ENCODE measurements at places on chromosomes 11 and 22.
A peak's percentile ranks its signal among the peaks of the same experiment; 100 is the strongest.

GRCh38 chr11:131471976-131472375, 101.6 kb downstream of the NTM start:
- DNase-seq: no peak

- no peak for DNase-seq
Observed at GRCh38 chr22:50739894-50740293, 1.9 kb downstream of the ACR start.

GRCh38 chr11:122691549-122692150, 36.1 kb downstream of the UBASH3B start:
- DNase-seq: no peak

- no peak for DNase-seq
Observed at GRCh38 chr11:73866095-73866579, 10.5 kb downstream of the COA4 start.

GRCh38 chr11:18132341-18132740, at the start of gene MRGPRX3:
Gene MRGPRX3, plus strand, starts transcription at chr11:18132571. Its CDS starts 4,632 bp downstream, at chr11:18137203.
- no peak for DNase-seq

- DNase-seq: no peak
Observed at GRCh38 chr11:1597331-1597993, 632 bp downstream of the KRTAP5-2 start.

- DNase-seq: peak; percentile 75
Observed at GRCh38 chr11:57482782-57483561, 22.6 kb downstream of the RTN4RL2 start.

DNA sequence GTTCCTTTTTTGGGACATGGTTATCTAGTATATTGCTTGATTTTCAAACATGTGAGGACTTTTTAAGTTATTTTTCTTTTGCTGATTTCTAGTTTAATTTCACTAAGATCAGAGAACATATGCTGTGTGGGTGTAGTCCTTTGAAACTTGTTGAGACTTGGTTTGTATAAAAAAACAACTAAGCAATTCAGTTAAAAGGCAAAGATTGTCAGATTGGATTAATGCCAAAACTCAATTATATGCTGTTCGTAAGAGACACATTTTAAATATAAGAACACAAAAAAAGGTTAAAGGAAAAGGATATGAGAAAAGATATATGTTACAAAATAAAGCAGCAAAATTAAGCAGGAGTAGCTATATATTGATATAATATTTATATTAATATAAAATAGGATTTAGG, 17.8 kb upstream of the RRM1 start:
- no peak for DNase-seq

DNA sequence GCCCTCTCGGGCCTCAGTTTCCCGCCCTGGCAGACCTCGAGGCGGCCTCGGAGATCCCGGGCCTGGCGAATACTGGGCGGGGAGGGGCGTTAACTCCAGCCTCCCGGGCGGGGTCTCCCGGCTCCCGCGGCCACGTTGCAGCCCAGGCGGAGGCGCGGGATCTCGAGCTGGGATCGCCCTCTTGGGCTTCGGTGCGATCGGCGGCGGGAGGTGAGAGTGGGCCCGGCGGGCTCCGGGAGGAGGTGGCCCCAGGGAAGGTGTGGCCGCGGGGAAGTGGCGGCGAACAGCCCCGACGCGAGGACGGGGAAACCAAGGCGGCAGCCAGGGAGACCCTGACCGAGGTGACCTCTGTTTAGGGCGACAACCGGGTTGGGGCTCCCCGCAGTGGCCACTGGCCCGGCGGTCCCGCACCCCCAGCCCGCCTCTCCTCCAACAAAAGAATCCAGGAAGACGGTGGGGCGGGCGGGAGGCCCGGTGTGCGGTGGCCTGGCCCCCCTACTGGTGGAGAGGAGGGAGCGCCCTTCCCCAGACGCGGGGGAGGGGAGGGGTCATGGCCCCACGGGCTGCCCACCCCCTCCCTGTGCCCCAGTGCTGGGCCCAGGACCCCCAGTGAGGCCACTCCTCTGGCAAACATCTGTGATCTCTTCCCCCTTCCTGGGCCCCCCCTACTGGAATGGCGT, at the start of gene PHETA2:
TSS of gene PHETA2 (plus strand) at position 117 of the 680 bp plus-strand sequence. CDS start 3,046 bp downstream, outside the sequence.
- DNase-seq: peak; percentile 32

- DNase-seq: no peak
Observed at GRCh38 chr22:47165338-47166032, 403.0 kb downstream of the TBC1D22A start.

DNA sequence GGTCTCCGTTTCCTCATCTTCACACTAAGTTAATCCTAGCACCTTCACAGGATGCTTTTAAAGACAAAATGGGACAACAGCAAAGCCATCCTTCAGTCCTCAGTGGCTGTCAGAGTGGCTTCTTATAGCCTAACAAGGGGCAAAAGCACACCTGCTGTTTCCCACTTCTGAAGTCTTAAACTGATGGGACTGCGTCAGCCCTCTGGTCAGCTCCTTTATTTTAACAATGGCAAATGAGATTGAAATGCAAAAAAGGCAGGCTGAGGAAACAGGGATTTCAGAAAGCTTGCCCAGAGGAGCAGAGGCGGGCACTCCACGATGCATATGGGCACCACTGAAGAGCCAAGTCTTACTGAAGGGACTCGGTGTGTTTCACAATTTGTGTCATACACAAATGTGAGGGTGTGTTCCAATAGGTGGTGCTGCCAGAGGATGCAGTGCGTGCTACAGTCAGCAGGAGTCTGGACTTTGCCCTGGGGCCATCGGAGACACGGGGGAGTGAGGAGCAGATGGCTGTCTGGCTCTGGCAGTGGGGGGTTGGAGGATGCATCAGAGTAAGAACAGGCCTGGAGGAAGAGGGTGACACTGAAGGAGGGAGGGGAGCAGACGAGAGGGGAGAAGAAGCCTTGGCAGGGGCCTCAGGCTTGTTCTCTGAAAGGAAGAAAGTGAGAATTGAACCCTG, 47.3 kb downstream of the TENM4 start:
- no peak for DNase-seq

- no peak for DNase-seq
Observed at GRCh38 chr11:130548491-130548833, 100.0 kb downstream of the ADAMTS15 start.

DNA sequence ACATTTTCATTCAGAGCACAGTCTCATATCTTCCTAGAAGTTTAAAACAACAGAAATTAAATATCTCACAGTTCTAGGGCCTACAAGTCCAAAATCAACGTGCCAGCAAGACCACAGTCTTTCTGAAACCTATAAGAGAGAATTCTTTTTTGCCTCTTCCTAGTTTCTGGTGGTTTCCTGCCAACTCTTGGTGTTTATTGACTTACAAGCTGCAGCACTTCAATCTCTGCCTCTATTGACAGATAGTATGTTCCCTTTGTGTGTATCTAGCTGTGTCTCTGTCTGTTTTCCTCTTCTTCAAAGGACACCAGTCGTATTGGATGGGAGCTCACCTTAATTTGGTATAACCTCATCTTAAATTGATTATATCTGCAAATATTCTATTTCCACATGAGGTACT, 347.5 kb downstream of the DCDC1 start:
- no peak for DNase-seq

DNA sequence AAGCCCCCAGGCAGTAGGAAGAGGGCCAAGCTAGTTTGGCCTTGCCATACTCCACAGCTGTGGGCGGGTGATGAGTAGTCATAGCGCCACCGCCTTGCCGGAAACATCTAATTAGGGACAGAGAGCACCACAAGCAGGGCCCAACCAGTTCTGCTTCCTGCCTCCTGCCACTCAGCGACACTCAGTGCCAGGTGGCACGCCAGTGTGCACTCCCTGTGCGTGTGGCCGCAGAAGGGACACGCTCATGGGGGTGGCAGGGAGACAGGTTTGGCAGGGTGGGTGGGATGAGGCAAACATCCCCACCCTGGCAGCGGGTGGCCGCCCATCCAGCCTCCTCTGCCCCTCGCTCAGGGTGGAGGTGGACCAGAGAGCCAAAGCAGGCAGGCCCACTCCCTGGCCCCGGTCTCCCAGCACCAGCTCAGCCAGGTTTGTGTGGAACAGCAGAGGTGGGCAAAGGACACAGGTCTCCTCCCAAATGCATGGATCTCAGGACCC, 4.9 kb downstream of the OVOL1 start:
- DNase-seq: peak; percentile 25

DNA sequence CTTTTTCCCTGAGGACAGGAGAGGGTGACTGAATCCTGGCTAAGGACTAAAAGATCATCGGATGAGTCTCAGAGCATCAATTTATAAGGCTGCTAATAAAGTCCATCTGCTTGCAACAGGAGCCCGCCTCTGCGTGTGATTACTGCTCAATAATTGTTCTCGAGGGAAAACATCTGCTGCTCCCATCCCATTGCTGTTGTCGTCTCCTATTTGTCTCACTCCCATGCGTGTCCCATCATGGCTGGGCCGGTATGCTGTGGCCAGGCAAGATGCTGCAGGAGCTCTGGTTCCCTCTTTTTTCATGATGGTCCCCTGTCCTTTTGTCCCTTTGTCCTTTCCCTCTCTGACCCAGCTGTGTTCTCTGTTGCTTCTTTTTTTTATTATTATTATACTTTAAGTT, 121.2 kb downstream of the SPATA19 start:
- DNase-seq: no peak

DNA sequence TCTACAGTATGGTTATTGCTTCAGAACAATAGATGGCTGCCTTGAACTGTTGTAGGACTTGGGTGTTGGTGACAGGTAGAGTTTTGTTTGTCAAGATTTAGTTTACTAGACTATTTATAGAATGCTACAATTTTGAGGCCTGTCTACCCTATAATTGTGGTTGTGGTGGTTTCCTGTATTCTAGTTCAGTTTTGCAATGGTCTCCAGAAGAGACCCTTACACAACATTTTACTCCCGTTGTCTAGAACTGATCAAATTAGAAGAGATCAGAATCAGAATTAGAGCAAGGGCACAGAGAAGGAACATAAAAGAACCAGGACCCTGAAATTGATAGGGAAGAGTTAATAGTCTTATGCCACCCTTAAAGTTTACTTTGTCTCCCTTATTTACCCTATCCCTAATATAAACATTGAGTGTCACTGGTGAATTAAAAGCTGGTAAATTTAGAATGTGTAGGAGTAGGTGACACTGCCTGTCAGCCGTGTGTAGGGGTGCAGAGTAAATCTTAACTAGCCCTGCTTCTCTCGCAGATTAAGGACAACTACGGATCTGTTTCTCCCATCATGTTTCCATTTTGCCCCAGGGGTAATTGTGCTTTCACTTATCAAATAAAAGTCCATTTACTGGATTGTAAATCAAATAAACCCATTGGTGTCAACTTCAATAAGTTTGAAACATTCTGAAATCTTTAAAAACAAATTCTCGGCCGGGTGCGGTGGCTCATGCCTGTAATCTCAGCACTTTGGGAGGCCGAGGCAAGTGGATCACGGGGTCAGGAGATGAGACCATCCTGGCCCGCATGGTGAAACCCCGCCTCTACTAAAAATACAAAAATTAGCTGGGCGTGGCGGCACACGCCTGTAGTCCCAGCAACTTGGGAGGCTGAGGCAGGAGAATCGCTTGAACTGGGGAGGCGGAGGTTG, 10.9 kb upstream of the PHLDB1 start:
- no peak for DNase-seq

GRCh38 chr11:6202041-6202440, 3.0 kb downstream of the OR52W1 start:
- DNase-seq: no peak

GRCh38 chr11:78768971-78769370, 194.3 kb upstream of the NARS2 start:
- DNase-seq: no peak

- no peak for DNase-seq
Observed at GRCh38 chr22:36279219-36279666, 26.3 kb downstream of the APOL1 start.

DNA sequence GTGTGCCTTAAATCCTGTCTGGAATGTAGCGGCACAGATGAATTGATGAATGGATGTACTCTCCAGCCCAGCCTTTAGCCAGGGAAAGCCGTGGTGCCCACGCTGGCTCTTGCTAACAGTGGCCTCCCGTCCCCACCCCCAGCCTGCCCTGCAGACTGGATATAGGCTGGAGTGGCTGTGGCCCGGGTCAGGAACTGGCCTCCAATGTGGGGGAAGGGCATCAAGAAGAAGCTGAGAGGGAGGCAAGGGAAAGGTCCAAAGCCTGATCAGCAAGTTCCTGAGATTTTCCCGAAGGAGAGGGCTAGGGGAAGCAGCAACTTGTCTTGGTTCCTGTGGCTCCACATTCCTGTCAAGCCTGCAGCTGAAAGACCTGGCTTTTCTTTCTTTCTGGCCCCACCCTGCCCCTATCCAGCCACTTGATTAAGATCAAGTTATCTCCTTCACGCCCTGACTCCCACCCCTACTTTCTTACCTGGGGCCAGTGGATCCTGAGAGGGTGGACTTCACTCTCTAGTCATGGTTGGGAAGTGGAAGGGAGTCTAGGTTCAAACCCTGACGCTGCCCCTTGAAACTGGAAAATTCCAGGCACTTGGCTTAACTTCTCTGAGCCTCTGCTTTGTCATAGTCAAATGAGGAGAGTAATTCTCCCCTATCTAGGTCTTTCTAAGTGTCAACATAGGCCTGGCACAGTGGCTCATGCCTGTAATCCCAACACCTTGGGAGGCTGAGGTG, 11.0 kb upstream of the MICALL1 start:
- no peak for DNase-seq

DNA sequence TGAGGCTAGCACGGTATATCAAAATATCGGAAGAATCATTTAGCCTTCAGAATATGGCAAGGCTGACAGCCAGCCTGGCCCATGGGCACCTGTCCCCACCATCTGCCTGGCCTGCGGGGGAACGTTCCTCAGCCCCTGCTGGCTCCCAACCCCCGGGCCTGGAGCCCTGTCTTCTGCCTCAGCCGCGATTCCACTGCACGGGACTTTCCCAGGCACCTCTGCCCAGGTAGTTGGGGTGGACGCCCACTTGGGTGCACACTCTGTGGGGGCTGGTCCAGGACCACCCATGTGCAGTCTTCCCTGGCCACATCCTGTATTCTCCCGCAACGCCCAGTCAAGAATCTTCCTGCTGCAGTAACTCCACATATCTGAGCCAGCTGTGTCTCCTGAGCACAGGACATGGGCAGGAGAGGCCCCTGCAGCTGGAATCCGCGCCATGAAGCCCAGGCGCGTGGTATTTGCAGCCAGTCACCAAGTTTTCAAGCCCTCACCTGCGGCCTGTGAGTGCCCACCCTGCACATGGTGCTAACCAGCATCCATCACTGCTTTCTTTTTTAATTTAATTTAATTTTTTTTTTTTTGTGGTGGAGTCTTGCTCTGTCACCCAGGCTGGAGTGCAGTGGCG, 77.9 kb downstream of the KCNQ1 start:
- peak; percentile 0 for DNase-seq

DNA sequence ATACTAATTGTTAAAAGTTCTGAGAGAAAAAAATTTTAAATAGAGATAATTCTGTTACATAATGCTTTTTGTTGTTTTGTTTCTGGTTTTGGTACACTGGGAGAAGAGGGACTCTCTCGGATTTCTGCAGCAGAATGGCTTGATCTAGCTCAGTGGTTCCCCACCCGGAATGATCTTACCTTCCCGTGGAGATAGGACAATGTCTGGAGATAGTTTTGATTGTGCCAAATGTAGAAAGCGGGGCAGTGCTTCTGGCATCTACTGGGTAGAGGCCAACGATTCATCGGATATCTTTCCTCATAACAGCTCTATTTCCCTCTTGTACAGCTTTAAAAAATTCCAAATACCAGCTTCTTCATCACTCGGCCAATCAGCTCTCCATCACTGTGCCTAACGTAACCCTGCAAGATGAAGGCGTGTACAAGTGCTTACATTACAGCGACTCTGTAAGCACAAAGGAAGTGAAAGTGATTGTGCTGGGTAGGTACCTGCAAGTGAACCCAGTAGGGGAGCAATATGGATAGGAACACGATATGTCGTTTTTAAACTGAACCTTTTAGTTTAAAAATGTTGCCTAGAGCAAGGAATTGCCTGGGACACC, 13.2 kb downstream of the CRTAM start:
- no peak for DNase-seq

All from stimulated activated CD4-positive, alpha-beta T cell treated with anti-CD3 and anti-CD28 coated beads, Interleukin-4, amount 100 ng/mL, for 4 hours (primary cell).